ENCODE measurements at places on chromosomes 5 and 9.
A peak's percentile ranks its signal among the peaks of the same experiment; 100 is the strongest.

DNA sequence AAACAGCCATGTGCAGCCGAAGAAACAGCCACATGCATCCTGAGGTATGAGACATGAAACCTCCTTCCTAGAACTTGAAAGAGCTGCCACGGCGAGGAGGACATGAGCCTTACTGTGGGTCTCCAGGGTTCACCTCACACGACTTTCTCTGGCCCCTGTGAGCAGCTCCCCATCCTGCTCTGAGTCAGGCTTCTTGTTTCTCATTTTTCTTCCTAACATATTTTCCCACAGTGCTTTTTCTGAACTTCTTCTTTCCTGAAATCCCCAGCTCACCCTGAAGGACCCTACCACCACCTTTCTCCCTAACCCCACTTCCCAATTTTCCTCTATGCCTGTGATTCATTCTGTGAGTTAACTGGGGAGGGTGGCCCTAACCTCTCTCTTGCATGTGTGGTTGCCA lies 33.7 kb upstream of the ADRB2 start:
- DNase-seq, result no peak

GRCh38 chr5:135598691-135599395 lies 20.1 kb upstream of the CXCL14 start:
- DNase-seq, result peak; percentile 60

GRCh38 chr5:180296771-180297170 lies 4.9 kb upstream of the MAPK9 start:
- no peak for DNase-seq

DNA sequence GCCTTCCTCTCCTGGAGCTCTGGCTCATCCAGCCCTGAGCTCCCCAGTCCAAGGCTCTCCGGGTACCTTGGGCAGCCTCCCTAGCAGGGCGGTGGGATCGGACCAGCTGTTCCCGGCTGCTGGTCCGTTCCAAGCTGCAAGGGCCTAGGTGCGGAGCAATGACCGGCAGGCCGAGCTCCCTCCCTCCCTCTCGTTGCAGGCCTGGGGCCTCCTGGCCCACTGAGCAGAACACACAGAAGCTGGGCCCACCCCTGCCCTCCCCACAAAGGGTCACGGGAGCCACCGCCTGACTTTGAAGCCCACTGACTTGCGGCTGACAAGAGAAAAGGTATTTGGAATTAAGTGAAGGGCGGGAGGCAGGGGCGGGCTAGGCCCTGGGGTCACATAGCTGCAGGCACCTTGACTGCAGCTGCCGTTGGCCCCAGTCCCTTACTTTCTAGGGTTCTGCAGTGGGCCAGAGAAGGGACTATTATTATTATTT lies 104.7 kb upstream of the IER5L start:
- peak; percentile 82 for DNase-seq

GRCh38 chr5:72815580-72816283 lies 729 bp upstream of the TNPO1 start:
- no peak for DNase-seq

- DNase-seq, result peak; percentile 3
These were observed 51.9 kb upstream of the SH3PXD2B start for GRCh38 chr5:172506251-172506650.

DNA sequence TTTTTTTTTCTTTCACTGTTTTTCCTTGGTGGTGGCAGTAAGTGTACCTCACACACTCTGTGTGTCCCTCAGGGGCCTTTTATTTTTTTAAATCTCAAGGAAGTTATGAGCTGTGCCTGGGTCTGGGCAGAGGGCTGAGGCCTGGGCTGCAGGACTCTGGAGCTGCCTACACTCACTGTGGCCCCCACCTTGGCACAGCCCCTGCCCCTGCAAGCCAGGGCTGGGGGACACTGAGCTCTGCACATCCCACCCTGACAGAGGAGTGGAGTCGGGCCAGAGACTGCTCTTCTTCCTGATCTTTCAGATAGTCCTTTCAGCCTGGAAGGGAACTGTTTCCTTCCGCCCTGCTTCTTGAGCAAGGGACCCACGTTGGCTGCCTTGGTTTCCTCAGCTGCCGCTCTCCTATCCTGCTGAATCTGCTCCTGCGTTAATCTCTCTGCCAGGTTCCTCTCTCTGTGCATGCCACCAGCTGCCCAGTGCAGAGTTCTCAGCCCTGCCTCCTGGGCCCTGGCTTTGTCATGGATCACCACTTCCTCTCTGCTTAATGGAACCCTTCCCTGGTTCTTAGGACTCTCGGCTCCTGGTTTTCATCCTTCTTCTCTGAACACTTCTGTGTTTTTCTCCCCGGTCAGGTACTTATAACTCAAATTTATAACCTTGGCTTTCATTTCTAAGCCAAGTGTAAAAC lies 502.3 kb downstream of the DIRAS2 start:
- DNase-seq, result no peak

DNA sequence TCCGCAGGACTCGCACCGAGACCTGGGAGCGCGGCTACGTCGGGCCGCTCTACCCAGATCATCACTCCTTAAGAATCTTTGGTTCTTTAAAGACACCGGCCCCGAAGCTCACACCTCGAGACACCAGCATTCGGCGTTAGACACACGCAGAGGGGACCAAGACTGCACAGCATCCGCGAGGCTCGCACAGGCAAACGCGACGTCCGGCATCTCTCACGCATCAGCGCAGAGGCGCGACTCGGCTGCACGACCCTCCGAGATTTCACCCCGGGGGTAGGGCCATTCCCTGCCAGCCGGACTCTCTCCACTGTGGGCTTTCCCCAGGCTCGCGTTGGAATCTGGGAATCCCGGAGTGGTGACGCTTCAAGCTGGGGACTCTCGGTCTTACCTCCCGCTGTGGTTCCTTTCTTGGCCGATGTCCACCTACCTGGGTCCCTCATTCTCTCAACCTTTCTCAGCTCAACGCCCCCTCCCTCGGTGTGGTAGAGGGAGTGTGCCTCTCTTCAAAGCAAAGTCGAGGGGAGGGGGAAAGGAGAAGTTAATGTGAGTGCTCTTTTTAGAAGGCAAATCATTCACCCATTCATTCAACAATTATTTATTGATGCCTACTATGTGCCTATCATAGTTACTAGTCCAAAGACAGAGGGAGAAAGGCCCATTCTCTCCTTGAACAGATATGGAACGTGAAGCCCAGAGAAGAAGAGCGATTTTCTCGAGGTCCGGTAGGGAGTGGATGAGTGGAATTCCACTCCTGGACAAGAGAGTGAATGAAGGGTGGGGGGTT lies 1.3 kb upstream of the HAND1 start:
- DNase-seq, result no peak

DNA sequence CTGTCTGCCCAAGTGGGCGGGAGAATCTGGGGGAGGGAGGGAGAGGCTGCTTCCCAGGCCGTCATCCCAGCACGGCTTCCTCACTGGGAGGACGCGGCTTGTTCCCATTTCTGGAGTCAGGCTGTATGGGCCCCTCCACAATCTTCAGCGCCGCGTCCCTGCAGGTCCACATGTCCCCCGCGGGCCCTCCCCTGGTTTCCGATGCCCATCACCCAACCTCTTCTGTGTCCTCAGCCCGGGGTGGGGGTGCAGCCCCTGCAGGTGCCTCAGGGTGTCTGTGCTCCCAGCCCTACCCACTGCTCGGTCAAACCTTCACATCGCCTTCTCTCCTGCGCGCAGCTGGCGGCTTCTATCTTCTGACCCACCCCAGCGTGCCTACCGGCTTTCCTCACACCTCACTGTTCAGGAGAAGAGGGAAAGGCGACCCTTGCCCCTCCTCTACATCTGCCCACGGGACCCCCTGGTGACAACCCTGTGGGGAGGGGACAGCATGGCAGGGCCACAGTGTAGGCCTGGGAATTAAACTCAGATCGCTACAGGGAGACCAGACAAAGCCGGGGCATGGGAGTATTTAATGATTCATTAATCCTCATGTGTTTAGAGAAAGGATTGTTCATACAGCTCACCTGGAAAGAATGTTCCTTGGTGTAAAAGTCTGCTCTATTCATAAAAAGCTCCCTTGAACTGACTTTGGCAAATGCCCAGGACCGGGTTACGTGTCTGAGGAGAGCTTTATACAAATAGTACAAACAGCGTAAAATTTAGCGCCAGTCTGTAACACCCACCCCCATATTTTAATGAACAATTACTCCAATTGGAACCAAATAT lies 145.1 kb downstream of the IRX1 start:
- no peak for DNase-seq

GRCh38 chr5:36060420-36060887 lies 6.2 kb downstream of the UGT3A2 start:
- DNase-seq, result no peak

DNA sequence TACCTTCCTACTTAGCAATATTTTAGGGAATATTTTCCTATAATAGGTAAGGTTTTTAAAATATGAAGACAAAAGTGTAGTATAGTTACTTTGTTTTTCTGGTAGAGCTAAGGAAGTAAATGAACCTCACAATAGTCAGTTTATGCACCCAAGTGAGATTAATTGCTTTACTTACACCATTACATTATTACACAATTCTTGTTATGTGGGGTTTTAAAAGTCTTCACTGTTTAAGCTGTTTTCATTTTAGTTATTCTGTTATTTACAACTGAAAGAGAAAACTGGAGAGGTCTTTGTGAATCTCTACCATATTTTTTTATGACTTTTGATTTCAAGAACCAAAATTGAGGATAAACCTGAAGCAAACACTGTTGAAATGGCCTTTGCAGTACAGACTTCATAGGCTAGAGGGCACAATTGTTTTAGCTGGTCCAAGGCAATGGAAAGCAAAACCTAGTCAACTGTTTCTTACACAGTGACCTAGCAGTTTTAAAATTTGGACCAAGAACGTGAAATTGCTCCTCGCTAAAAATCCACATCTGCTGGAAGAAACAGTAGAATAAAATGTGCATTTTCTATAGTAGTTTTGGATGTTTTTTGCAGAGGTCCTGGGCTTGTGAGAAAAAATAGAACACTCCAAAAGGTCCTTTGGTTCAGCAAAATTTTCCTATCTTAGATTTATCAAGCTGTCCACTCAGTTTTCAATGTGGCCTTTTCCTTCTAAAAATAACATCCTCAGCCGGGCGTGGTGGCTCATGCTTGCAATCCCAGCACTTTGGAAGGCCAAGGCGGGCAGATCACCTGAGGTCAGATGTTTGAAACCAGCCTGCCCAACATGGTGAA lies 66.4 kb upstream of the FER start:
- DNase-seq, result no peak

DNA sequence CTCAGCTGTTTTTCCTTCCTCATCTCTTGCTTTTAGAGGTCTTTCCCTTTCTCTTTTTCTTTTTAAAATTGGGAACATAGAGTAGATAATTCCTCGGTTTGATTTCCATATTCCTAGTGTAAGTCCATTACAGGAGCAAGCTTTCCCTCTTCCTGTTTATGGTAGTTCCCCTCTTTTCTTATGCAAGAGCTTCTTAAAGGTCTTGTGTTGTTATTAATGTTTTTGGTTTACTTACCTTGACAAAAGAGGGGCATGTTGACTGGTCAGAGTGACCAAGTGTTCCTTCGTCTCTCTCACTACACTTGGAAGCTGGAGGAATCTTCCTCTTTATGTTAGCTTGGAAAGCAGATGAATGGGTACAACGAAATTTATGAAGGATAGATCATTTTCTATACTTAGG lies 8.3 kb downstream of the ATG10 start:
- no peak for DNase-seq

GRCh38 chr9:35754264-35754663 lies at the start of gene MSMP:
TSS of gene MSMP (minus strand) at chr9:35754276. CDS start at chr9:35754129, 147 bp downstream.
- no peak for DNase-seq

DNA sequence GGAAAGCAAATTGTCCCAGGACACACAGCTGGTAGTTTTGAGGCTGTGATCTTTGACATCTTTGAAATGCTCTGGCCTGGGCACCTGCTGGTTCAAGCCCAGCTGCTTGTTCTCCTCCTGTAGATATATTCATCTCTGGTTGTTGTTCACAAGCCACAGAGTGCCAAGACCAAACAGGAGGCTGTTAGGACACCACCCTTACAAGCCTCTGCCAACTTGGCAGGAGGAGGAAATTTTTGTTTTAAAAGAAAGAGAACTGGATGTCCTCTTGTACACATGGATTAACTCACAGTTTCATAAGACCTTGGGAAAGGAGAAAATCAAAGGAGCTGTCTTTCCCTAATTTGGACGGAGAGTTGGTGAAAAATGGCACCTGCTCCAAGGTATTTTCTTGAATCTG lies 8.5 kb upstream of the ZFP62 start:
- peak; percentile 69 for DNase-seq

DNA sequence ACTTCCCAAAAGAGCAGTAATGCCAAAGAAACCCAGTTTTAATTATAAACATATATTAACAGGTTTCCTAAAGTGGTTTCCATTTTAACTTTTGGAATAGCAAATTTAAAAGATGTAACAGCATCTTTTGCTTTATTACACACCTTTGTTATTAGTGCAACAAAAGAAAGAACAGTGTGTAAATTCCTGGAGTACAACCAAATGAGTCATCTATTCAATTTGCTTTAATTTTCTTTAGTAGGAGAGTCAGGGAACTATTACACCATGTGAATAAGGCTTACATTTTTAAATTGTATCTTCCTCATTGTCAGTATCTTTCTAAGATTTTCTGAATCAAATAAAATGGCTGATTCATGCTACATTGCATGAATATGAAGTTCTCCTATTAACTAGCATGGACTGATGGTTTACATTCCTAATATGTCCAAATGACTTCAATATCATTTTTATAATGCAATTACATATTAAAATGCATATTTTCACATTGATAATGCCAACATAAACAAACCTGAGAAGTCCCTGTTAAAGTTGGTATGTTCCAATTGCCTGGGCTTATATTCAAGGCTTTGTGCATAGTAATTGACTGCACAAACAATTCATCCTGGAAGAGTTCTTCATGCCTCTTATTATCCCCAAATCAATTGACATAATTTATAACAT lies 22.5 kb downstream of the EDIL3 start:
- no peak for DNase-seq

- DNase-seq, result peak; percentile 3
These were observed 44.4 kb upstream of the SAP30L start for GRCh38 chr5:154401355-154401754.

GRCh38 chr9:93476924-93477323 lies 23.5 kb upstream of the FAM120AOS start:
- no peak for DNase-seq

DNA sequence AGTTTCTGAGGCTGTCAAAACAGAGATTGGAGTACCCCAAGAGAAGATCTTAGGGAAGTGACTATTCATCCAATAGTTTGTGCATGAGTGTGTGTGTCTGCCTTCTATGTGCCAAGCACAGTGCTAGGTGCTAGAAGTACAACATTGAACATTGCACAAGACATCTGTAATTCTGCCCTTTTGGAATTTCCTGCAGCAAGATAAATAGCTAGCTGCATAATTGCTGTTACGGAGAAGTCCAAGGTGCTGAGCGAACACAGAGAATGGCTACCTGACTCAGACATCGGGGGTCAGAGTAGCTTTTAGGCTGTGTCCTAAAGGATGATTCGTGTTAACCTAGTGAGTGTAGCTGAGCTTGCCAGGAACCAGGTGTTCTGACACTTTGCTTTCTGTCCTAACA lies 44.8 kb downstream of the PAPPA start:
- no peak for DNase-seq

DNA sequence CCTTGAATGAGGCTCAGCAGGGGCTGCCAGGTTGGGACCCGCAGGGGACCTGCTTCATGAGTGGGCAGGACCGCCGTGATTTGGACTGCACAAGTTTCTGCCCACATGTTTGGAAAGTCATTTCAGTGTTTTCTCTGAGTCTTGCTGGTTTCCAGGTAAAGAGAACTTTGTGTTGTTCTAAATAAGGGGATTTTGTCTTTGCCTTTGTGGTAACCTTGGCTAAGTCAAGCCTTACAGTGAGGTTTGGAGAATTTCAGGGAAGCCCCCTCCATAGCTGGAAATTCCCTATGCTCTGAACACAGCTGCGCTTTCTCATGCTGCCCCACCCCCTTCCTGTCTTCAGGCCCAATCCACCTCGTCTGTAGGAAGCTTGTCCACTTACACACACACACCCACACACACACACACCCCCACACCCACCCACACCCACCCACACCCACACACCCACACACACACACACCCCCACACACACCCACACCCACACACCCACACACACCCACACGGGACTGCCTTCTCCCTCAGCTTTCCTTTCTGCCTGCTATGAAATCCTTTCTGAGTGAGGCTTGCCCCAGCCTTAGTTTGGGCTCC lies 270.1 kb downstream of the HSPA4 start:
- no peak for DNase-seq
